ENCODE measurements at places on chromosomes 3 and 15.

GRCh38 chr15:82530006-82530405 lies 10.3 kb downstream of the RPS17 start:
- no peak for DNase-seq

GRCh38 chr3:56869157-56869889 lies 67.6 kb upstream of the ARHGEF3 start:
- DNase-seq = no peak

GRCh38 chr3:185439745-185440466 lies 58.9 kb downstream of the TMEM41A start:
- no peak for DNase-seq

DNA sequence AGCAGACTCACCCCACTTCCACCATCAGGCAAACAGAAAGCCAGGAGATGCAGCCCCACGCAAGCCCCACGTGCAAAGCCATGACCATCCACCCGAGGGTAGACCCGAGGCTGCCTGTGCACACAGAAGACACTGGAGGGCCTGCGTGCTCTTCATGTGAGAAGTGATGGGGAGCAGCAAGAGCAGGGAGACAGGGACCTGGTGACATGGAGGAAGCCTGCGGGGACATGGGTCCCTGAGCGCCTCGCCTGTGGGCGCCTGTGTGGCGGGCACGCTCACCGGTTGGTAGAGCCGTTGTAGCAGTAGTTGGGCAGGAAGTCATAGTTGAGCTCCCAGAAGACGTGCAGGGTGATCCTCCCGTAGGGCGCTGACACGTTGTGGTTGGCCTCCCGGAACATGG lies 65.0 kb downstream of the NIPA2 start:
- DNase-seq = no peak

- DNase-seq = no peak
Measured at GRCh38 chr3:25582242-25582641, 82.5 kb downstream of the TOP2B start.

- no peak for DNase-seq
Measured at GRCh38 chr3:193742628-193743027, 149.6 kb downstream of the OPA1 start.

DNA sequence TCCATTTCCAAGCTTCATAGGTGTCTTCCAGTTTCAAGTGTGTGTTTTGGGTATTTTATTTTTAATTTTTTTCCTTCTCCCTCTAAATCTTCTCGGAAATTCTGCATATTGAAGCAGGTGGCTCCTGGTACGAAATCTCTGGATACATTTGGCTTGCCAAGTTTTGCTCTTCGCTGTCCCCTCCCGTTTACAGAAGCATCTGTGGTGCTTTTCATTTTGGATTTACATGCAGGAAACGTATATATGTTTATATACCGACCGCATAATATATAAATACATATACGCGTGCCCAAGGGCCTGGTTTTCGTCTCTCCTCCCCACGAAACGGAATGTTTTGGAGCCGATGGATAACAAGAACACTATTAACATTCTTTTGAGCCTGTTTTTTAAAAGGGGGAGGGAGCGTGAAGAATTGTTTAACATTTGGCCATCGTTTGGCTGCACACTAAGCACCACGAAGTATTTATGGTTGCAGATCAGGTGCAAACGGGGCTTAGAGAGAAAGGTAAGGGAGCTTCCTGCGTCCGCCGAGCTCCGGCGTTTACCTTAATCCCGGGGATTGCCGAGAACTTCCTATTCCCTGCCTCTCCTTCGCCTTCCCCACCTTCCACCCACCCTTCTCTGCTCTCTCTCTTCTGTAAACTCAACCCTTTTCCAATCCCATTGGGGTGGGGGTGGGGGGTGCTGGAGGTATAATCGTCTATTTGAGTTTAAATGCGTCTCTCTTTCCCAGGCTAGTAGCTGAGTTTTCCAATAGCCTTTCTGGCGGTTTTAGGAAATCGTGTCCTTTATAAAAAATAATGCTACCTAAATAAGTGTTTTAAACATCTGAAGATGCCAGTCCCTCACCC lies 1.1 kb upstream of the NLGN1 start:
- no peak for DNase-seq

DNA sequence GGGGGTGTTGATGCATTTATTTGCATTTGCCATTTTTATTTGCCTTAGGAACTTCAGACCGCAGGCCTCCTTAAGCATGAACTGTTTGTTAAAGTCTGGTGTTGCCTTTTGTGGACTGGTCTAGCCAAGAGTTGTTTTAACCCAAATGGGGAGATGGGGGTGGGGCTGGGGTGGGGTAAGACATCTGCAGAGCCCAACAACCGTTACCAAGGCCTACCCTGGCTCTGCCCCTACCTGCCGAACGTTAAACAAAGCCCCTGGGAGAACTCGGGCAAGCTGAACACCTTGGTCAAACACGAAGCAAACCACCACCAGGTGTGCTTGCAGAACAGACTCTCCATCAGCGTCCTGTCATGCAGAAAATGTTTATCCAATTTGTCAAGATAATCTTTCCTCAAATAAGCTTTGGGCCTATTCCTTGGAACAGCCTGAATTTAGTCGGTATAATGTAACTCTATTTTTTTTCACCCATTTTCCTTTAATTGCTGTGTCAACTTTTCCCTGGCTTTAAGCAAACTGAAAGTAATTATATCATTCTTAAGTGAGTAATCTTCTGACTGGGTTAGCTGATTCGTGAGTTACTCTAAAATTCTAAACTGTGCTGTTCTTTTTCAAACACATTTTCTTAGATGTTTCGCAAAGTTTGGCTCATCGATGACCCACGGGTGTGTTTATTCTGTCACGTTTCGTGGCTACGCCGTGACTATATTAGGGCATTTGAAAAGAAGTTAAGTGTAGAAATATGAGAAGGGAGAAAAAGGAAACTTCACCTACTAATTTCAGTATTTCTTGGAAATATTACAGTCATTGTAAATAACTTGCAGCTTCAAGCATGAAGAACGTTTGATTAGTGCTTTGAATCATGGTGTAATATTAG lies 127.6 kb downstream of the SOX2 start:
- DNase-seq = no peak

- DNase-seq = no peak
Measured at GRCh38 chr3:84108442-84108971, 850.3 kb upstream of the CADM2 start.

DNA sequence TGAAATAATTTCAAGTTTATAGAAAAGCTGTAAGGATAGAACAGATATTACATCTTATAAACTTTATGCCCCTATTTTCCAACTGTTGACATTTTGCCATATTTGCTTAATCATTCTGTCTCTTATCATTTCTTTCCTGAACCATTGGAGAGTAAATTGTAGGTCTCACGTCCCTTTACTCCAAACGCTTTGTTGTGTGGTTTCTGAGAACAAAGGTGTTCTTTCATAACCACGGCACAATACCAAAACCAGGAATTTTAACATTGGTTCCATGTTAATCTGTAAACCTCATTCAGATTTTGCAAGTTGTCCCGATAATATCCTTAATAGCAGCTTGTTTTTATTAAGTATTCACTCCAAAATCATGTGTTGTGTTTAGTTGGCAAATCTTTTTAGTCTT lies 134.8 kb downstream of the AKAP13 start:
- DNase-seq = no peak

- no peak for DNase-seq
Measured at GRCh38 chr3:155492841-155493240, 199.4 kb upstream of the STRIT1 start.

DNA sequence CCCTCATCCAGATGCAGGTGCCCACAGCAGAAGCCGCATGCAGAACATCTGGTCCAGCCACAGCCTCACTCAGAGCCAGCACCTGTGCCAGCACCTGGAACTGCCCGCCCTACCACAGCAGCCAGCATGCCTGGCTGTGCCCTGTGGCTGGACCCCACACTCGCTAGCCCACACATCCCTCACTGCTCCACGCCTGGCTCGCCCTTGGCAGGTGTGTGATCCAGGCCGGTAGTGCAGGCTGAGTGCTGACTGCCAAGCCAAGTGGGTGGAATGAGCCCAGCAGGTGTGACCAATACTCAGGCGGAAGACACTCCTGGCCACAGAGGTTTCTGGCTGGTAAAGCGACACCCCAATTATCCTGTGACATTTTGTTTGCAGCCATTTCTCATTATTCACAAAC lies 162.4 kb upstream of the ROBO1 start:
- DNase-seq = no peak

All from effector CD4-positive, alpha-beta T cell (primary cell).